ENCODE measurements at places on chromosomes 2 and 18.

- DNase-seq = no peak
Observed at GRCh38 chr2:179441551-179441950, 176.9 kb upstream of the SESTD1 start.

DNA sequence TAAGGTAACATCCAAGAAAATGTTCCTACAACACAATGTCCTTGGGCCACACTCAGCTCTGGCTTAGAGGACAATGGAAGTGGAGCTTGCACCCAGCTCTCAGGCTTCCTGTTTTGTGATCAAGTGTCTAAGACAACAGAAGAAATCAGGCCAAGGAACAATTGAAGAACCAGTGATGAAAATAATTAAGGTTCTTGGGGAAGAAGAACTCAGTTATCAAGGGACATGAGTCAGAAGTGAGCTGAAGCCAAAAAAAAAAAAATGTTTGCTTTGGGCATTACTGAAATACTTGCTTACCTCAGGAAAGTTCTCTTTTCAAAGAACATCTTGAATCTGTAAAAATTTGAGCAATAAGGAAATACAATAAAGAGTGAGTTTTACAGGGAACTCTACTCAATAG, 299.0 kb downstream of the FBXO15 start:
- DNase-seq = no peak

- no peak for DNase-seq
Observed at GRCh38 chr2:73718421-73718820, 18.7 kb downstream of the TPRKB start.

DNA sequence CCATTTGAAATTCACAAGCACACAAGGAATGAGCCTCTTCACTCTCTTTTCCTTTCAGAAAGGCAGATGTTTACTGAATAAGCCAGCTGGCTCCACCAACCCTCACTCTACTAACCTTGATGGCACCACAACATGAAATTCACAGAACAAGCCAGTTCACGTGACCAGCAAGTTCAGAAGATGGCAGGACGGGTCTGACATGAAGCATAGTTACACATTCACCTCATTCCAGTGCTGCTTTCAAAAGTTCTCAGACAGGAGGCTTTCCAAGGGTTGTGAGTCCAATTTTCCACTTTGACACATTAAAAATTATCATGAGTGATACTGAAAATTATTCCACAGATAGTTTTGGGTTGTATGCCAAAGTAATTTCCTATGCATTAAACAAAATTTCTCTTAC, 74.2 kb upstream of the MBOAT2 start:
- DNase-seq = no peak

DNA sequence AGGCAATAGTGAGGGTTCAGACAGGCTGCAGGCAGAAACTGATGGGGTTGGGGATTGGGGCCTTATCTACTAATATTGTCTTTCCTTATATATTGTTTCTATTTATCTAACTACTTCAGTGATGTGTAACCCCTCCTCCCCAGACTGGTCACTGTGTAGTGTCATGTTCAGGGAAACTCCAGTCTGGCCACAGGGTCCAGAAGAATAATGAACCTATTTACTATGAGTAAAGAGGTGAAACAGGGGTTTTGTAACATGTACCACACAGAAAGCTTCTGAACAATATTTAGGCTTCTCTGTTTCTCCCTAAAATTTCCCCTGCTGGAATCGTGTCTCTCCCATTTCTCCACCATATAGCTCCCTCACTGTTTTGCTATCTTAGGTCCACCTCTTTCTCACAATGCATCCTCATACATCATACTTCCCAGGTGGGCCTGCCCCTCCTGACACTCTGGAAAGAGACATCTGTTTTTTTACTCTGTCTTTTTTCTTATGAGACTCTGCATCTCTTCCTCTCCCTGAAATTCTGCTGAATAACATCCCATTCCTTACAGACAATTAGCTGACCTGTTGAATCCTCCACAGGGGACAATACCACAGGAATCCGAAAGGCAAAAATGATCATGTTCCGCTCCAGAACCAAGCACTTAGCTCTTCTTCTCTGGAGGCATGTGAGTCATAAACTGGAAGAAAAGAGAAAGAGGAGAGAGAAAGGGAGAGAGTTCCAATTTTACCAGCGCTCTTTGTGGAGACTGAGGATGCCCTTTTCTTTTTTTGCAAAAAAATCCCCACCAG, 154.8 kb downstream of the ZEB2 start:
- DNase-seq = no peak

GRCh38 chr2:205387350-205388055, 294.8 kb upstream of the NRP2 start:
- no peak for DNase-seq

DNA sequence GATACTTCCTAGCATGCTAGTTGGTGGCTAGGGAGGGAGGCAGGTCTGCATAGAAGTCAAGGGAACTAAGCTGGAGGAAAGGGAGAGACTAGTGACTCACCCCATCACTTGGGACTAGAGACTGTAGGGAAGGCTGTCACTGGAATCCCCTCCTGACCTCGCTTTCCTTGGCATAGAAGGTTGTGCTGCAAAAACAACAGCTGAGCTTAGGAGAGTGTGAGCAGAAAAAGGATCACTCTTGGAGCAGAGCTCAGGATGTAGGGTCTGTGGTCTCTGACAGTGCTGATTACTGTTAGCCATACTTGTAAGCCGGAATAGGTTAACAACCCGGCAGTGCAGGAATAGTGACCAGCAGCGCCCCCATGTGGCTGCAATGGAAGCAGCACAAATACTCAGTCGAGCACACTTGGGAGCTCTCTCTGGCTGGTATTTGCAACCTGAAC, 66.9 kb upstream of the SMAD2 start:
- no peak for DNase-seq

All from KG1 (cell line).